Sigmoid colon (tissue), 7 donors: ENCODE measurements at places on chromosomes 7 and 10. TPM values are rescaled to one million over a fixed set of nuclear protein-coding genes. Genes with fewer than 3 reads are reported as not detected.
A peak's percentile ranks its signal among the peaks of the same experiment; 100 is the strongest.

- DNase-seq: no peak
Observed at GRCh38 chr7:150731916-150732315, 5.3 kb upstream of the GIMAP5 start.

DNA sequence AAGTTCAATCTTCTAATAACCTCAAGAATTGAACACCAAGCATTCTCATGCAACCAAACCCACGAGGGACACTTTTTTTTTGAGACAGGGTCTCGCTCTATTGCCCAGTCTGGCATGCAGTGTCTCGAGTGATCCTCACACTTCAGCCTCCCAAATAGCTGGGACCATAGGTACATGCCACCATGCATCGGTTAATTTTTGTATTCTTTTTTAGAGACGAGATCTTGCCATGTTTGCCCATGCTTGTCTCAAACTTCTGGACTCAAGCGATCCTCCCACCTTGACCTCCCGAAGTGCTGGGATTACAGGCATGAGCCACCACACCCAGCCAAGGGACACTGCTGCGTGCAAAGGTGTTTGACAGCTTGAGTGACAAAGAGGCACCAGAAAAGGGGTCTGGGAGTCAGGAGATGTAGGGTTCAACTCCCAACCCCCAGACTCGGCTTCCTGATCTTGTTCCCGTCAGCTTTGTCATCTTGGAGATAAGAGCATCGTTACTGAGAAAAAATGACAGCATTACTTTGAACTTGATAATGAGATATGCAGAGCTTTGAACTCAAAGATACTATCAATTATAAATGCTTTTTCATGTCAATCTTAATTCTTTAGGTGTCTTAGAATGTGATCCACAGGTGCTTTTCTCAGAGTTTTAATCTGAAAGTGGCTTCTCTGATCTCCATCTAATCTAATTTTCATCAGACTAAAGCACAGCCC is 1.6 kb upstream of the CYTH3 start:
- no peak for DNase-seq

- DNase-seq: peak; percentile 88
Observed at GRCh38 chr10:12710594-12711349, 290.7 kb downstream of the CCDC3 start.

DNA sequence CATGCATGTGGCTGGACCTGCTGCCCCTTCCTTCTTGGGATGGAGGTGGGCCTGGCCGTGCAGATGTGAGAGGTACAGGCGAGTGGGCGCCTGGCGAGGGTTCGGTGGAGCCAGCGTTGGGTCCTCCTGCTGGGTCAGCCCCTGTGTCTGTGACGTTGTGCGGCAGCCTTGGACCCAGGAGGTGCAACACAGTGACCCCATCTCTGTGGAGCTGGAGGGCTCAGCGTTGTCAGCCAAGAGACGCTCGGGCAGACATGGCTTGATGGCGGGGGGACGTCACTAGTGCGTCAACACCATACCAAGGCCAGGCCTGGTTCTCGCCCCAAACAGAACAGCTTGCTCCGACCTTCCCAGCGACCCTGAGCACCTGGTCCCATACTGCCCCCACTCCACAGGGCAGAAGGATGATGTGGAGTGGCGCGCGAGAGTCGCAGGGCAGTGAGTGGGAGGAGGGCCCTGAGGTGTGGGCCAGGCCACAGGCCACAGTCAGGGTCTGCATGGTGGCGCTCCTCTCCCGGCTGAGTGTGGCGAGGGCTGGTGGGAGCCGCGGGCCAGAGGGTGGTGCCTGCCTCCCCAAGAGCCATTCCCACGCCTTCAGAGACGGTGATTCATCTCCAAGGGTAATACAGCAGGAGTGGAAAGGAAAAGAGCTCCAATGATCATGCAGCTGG is 184.4 kb downstream of the DNAJB6 start:
- DNase-seq: peak; percentile 58

- DNase-seq: no peak
Observed at GRCh38 chr7:158843771-158844170, 12.6 kb upstream of the DYNC2I1 start.

The PHYHIPL gene
- total RNA-seq: 0.55 TPM

- no peak for DNase-seq
Observed at GRCh38 chr7:36232971-36233550, 80.0 kb downstream of the EEPD1 start.

The CC2D2B gene
- total RNA-seq: 4.3 TPM

The NPSR1 gene
- not detected for total RNA-seq

DNA sequence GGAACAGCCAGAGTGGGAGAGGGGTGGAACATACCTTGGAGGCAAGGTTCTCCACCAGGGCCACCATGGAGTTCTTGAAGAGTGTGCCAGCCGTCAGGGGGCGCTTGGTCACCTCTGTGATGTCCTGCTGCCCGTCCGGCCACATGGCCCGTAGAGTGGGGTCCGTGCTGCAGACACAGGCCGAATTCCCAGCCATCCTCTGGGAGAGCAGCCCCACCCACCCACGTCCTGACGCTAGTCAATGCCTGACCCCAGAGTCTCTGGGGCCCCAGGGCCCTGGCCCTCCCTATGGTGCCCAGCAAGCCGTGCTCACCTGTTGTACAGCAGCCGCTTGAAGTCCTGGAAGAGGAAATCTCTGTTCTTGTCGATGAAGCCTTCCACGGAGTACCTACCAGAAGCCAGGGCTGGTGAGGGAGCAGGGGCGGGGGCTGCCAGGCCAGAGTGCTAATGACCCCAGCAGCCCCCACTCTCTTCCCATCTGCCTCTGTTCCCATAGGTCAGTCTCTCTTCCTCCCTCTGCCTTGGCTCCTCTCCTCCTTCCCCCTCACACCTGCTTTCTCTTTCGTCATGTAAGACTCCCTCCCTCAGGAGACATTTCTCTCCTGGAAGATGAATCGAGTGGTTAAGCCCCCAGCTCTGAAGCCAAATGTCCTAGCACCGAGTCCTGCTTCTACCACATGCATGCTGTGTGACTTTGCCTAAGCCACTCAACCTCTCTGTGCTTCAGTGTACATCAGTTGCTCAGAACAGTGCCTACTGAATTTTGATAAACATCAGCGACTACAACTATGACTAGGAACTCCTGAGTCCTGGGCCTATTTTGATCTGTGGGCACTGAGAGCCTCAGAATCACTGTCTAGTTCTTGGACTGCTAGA is 11.0 kb downstream of the MYO1G start:
- peak; percentile 63 for DNase-seq

GRCh38 chr10:101130984-101131961 is at the start of gene TLX1:
Gene TLX1, plus strand, starts transcription at chr10:101131300. Its CDS starts 242 bp downstream, at chr10:101131542.
- peak; percentile 63 for DNase-seq

DNA sequence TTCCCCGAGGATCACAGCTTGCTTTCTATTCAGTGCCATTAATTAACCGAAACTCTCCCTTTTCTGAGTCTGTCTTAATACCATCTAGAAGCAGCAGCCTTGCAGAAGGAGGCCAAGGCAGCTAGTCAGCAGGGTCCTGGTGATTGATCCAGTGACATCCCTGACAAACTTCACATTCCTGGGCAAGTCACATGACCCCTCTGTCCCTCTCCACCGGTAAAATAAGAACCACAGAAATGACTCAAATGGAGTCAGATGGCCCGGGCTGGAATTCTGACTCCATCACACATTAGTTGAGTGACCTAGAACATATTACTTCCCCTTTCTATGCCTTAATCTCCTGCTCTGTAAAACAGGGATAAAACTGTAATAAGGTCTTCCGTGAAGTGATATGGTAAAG is 17.2 kb upstream of the ACSL5 start:
- DNase-seq: no peak

The ADAM12 gene
- 0.14 TPM for total RNA-seq
